ENCODE measurements at places on chromosomes 4 and X. TPM values are rescaled to one million over a fixed set of nuclear protein-coding genes. Genes with fewer than 3 reads are reported as not detected.

Gene JAKMIP1
- total RNA-seq: 4.4 TPM

Gene TIMP1
- 62.5 TPM for total RNA-seq

Gene NSDHL
- total RNA-seq: 31.5 TPM

Gene COQ2
- total RNA-seq: 21.5 TPM

Gene RHOH
- total RNA-seq: 5.8 TPM

Gene TEX13C
- total RNA-seq: 0.09 TPM

Gene FGA
- total RNA-seq: not detected

Gene ERCC6L
- total RNA-seq: 23.9 TPM

Gene BLTP1
- 29.8 TPM for total RNA-seq

Gene USP17L30
- total RNA-seq: not detected

Gene NR3C2
- 3.0 TPM for total RNA-seq

Gene TRAPPC2
- total RNA-seq: 10.8 TPM

Gene ANXA3
- 27.3 TPM for total RNA-seq

Gene MGARP
- 2.8 TPM for total RNA-seq

Gene CFI
- not detected for total RNA-seq

Gene BEND2
- not detected for total RNA-seq

Gene GRK4
- 1.8 TPM for total RNA-seq

Gene NXF2
- not detected for total RNA-seq

Gene FGF13
- 36.1 TPM for total RNA-seq

Gene IQCM
- total RNA-seq: not detected

Gene CYTL1
- 9.8 TPM for total RNA-seq

Gene CENPVL2
- 2.9 TPM for total RNA-seq

Gene MAP3K15
- 2.1 TPM for total RNA-seq

Gene EIF1AX
- total RNA-seq: 175 TPM

Gene AMTN
- total RNA-seq: not detected

Gene PCDH7
- total RNA-seq: 6.1 TPM

Gene ASB9
- not detected for total RNA-seq

Gene FDCSP
- total RNA-seq: not detected

Gene CETN2
- 24.3 TPM for total RNA-seq

Gene THAP6
- 9.7 TPM for total RNA-seq

Gene ACSL4
- total RNA-seq: 47.0 TPM
